Activated naive CD8-positive, alpha-beta T cell treated with anti-CD3 and anti-CD28 coated beads, Interleukin-2, amount 10 ng/mL, durations not matched to agents 7 days and 5 days (primary cell): ENCODE measurements at places on chromosomes 7 and 10. TPM values are rescaled to one million over a fixed set of nuclear protein-coding genes. Genes with fewer than 3 reads are reported as not detected.
A peak's percentile ranks its signal among the peaks of the same experiment; 100 is the strongest.

The COL1A2 gene
- 0.23 TPM for total RNA-seq

DNA sequence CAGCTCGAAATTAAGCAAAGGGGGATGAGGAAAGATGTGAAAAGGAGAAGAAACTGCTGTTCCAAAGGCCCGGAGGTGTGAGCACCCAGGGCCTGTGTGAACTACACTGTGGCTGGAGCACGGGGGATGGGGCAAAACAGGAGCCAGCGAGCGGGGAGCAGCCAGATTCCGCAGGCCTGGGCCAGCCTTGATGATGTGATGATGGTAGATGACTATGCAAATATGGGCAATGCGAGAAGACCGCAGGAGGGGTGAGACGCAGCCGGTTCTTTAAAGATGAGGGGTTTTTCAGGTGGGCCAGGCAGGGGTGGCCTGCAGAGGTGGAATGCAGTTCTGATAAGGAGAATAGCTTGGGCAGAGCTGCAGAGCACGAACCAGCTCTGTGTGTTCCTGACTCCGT lies 61.5 kb downstream of the LANCL2 start:
- H3K4me1 ChIP-seq = no peaks in the 10 kb centered on the region
- peaks cover 5% of the 10 kb centered on the region for H3K36me3 ChIP-seq
- H3K27ac ChIP-seq = no peak overlapping the region
- H3K27me3 ChIP-seq = no peaks in the 10 kb centered on the region
- H3K4me3 ChIP-seq = no peak overlapping the region

The RPEL1 gene
- total RNA-seq = not detected

The RAPGEF5 gene
- total RNA-seq = 0.72 TPM

The METTL27 gene
- total RNA-seq = 0.69 TPM

DNA sequence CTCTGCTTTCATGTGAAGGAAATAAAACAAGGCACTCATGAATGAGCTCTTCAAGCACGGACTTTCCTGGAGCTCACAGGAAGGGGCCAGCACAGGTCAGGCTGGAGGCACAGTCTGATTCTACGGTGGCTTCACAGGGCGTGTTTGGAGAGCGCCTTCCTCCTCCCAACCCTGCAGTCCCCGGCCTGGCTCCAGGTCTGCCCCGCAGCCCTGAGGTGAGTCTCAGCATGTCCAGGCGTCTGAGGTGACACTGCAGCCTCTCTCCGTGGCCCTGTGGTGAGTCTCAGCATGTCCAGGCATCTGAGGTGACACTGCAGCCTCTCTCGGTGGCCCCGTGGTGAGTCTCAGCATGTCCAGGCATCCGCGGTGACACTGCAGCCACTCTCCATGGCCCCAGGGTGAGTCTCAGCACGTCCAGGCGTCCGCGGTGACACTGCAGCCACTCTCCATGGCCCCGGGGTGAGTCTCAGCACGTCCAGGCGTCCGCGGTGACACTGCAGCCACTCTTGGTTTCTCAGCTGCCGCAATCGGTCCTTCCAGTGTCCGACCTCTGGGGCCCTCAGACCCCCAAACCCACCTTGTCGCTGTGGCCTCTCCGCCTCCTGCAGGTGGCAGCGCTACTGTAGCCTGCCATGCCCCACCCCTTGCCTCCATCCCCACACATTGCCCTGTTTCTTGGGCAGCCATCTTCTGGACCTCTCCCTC lies 381.7 kb downstream of the DNAJB6 start:
- H3K36me3 ChIP-seq = no peaks in the 10 kb centered on the region
- H3K4me1 ChIP-seq = no peaks in the 10 kb centered on the region
- DNase-seq = no peak
- H3K27ac ChIP-seq = no peak overlapping the region
- no peak overlapping the region for H3K4me3 ChIP-seq

The SLC26A4 gene
- total RNA-seq = 0.97 TPM

GRCh38 chr7:133023370-133024071 lies 58.4 kb downstream of the CHCHD3 start:
- no peaks in the 10 kb centered on the region for H3K27me3 ChIP-seq
- H3K27ac ChIP-seq = no peak overlapping the region
- no peak for DNase-seq
- H3K4me3 ChIP-seq = no peak overlapping the region
- H3K4me1 ChIP-seq = no peaks in the 10 kb centered on the region

The ATRNL1 gene
- not detected for total RNA-seq

The SLC13A1 gene
- not detected for total RNA-seq

The CTBP2 gene
- total RNA-seq = 1.6 TPM

The SPDYE17 gene
- total RNA-seq = not detected

GRCh38 chr7:47085491-47086275 lies 496.2 kb downstream of the TNS3 start:
- H3K27ac ChIP-seq = no peak overlapping the region
- no peaks in the 10 kb centered on the region for H3K27me3 ChIP-seq
- DNase-seq = no peak
- H3K4me1 ChIP-seq = no peaks in the 10 kb centered on the region
- H3K4me3 ChIP-seq = no peak overlapping the region

- no peak overlapping the region for H3K27ac ChIP-seq
- no peak for DNase-seq
- H3K4me1 ChIP-seq = no peaks in the 10 kb centered on the region
- H3K27me3 ChIP-seq = peaks cover 31% of the 10 kb centered on the region
- H3K36me3 ChIP-seq = no peaks in the 10 kb centered on the region
- no peak overlapping the region for H3K4me3 ChIP-seq
Observed at GRCh38 chr10:48531486-48531885, 73.4 kb downstream of the ARHGAP22 start.

- DNase-seq = no peak
- H3K27ac ChIP-seq = peak overlapping the region; percentile 93
Observed at GRCh38 chr7:100434297-100435144, 1.8 kb downstream of the PPP1R35 start.

DNA sequence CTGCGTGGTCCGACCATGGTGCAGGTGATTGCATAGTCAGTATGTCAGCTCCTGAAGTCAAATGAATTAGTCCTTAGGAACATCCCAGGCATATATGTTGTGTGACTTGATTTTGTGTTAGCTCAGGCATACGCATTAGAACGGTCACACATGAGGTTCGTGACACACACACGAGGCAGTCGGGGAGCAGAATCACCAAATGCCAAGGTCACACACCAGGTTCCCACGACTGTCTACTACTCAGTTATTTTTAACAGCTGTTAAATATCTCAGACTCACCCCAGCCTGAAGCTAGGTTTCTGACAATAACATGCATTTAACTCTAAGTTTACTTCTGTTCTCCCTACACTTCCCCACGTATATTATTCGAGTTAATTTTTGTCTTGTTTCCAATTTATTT lies 54.8 kb downstream of the DYNC2I1 start:
- no peak overlapping the region for H3K4me3 ChIP-seq
- no peak for DNase-seq
- H3K27ac ChIP-seq = no peak overlapping the region
- peaks cover 24% of the 10 kb centered on the region for H3K36me3 ChIP-seq
- H3K4me1 ChIP-seq = peaks cover 1% of the 10 kb centered on the region
- no peaks in the 10 kb centered on the region for H3K27me3 ChIP-seq

DNA sequence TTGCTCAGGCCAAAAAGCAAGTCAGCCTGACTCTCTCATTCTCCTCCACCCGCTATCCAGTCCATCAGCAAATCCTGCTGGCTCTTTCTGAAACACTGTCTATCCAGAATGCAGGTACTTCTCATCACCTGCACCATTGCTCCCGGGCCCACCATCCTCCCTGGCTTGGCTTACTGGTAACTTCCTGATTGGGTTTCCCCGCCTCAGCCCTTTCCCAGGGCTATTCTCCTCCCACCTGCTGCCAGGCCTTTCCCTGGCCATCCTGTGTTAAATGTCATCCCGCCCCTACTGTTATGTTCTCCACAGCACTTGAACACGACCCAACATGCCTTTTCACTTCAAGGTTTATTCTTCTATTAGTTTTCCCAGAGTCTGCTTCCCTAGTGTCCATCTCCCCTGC lies 124.0 kb downstream of the CNNM2 start:
- no peak overlapping the region for H3K27ac ChIP-seq
- no peak overlapping the region for H3K4me3 ChIP-seq
- no peaks in the 10 kb centered on the region for H3K36me3 ChIP-seq

The TMEM270 gene
- total RNA-seq = not detected

The SRRT gene
- 251 TPM for total RNA-seq

GRCh38 chr10:133394064-133394663 lies at the start of gene MTG1:
Gene MTG1 (plus strand): TSS chr10:133394157. CDS start chr10:133394221, 64 bp downstream.
- H3K27ac ChIP-seq = peak within 1 kb of the TSS; percentile 92
- H3K27me3 ChIP-seq = no peaks in the 10 kb centered on the region
- peak within 1 kb of the TSS; percentile 93 for H3K4me3 ChIP-seq
- DNase-seq = peak; percentile 99

DNA sequence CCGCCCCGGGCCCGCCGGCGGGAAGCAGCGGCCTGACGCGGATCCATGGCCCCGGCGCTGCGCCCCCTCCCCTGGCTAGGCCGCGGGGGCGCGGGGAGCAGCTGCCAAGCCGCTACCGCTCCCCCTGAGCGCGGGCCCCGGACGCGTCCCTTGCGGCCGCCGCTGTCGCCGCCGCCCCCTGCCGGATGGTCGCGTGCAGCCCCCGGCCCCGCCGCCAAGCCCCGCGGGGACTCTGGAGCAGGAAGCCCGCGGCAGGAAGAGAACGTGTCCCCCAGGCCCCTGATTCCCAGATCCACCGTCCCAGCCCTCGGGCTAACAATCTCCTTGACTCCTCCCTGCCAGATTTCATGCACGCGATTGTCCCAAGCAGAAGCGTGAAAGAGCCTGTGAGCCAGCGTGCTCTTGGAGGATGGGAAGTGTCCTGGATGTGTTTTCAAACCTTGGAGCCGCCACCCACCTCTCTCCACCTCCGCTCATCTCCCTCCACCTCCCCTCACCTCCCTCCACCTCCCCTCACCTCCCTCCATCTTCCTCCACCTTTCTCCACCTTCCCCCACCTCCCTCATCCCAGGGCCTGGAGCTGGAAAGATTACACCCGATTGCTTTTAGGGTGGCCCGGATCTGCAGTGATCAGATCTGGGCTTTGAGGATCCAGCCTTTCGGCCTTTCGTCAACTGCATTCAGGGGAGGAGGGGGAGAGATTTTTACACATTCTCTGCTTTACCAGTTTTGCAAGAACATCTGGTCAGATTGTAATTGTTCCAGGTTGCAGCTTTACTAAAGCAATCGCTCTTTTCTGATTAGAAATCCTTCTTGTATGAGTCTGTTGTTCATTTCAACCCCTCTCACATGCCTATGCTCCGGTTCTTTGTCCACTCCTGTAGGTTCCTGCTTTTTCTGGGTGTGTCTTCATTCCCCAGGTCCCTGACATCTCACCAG lies 570 bp upstream of the PRTFDC1 start:
- DNase-seq = peak; percentile 76
- no peaks in the 10 kb centered on the region for H3K27me3 ChIP-seq
- peak overlapping the region; percentile 87 for H3K4me3 ChIP-seq
- H3K27ac ChIP-seq = peak overlapping the region; percentile 88

- H3K36me3 ChIP-seq = peaks cover 23% of the 10 kb centered on the region
- H3K4me3 ChIP-seq = peak overlapping the region; percentile 39
- no peaks in the 10 kb centered on the region for H3K27me3 ChIP-seq
- peak overlapping the region; percentile 65 for H3K27ac ChIP-seq
Observed at GRCh38 chr7:139681463-139681755, 96.4 kb downstream of the HIPK2 start.

DNA sequence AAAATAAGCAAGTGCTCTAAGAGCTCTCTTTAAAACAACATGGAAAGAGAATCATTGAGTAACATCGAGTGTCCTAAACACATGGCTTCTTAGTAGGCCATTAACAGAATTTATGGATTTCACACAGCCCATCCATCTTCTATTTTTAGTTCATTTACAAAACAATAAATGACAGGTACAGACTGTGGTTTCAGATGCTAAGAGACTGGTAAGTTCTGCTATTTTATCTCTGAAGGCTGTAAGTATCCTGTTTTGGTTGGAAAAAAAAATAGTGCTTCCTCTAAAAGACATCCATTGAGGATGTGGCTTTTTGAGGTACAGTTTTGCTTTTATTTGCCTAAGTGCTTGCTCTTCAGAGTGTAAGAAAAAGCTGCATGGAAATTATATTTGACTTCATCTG lies 27.4 kb upstream of the GNAI1 start:
- peak overlapping the region; percentile 58 for H3K4me3 ChIP-seq
- peaks cover 22% of the 10 kb centered on the region for H3K4me1 ChIP-seq
- H3K36me3 ChIP-seq = no peaks in the 10 kb centered on the region

GRCh38 chr10:26858707-26859034 lies 2.1 kb downstream of the ABI1 start:
- H3K27ac ChIP-seq = peak overlapping the region; percentile 74
- DNase-seq = no peak
- peaks cover 4% of the 10 kb centered on the region for H3K27me3 ChIP-seq

DNA sequence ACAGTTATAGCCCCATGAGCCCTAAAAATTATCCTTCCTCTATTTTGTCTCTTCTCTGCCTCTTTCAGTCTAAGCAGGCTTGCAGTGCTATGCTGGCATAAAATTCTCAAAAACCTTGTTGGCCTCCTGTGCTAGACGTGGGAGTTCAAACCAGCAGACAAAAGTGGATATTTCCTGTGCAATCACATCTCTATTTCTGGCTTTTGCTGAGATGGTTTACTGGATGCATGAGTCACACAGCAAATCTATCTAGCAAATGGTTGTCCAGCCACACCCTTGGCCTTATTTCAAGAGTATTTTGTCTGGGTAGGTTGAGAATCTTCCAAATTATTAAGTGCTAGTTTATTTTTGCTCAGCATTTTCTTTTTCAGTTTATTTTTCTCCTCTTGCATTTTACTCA lies 370.8 kb downstream of the CDC14C start:
- H3K27ac ChIP-seq = no peak overlapping the region
- H3K4me1 ChIP-seq = no peaks in the 10 kb centered on the region
- H3K27me3 ChIP-seq = no peaks in the 10 kb centered on the region
- no peaks in the 10 kb centered on the region for H3K36me3 ChIP-seq

The SNX10 gene
- 31.0 TPM for total RNA-seq

GRCh38 chr7:129163875-129164544 lies 19.5 kb downstream of the TSPAN33 start:
- H3K4me1 ChIP-seq = peaks cover 3% of the 10 kb centered on the region
- no peak overlapping the region for H3K27ac ChIP-seq
- no peak overlapping the region for H3K4me3 ChIP-seq
- peaks cover 2% of the 10 kb centered on the region for H3K36me3 ChIP-seq
- H3K27me3 ChIP-seq = no peaks in the 10 kb centered on the region
- DNase-seq = no peak

GRCh38 chr7:143415742-143416397 lies 7.2 kb upstream of the EPHA1 start:
- peaks cover 4% of the 10 kb centered on the region for H3K36me3 ChIP-seq
- no peak overlapping the region for H3K4me3 ChIP-seq
- DNase-seq = no peak
- H3K27me3 ChIP-seq = no peaks in the 10 kb centered on the region

The DDC gene
- total RNA-seq = not detected

The GFRA1 gene
- not detected for total RNA-seq

The FFAR4 gene
- total RNA-seq = not detected

GRCh38 chr7:3153118-3153517 lies 109.5 kb upstream of the CARD11 start:
- H3K27ac ChIP-seq = no peak overlapping the region
- no peaks in the 10 kb centered on the region for H3K36me3 ChIP-seq
- H3K4me3 ChIP-seq = no peak overlapping the region
- no peak for DNase-seq

- H3K4me1 ChIP-seq = peaks cover 5% of the 10 kb centered on the region
- H3K27me3 ChIP-seq = peaks cover 10% of the 10 kb centered on the region
- H3K27ac ChIP-seq = no peak overlapping the region
- H3K4me3 ChIP-seq = no peak overlapping the region
- H3K36me3 ChIP-seq = no peaks in the 10 kb centered on the region
Observed at GRCh38 chr7:135277161-135277560, 43.5 kb downstream of the STRA8 start.

GRCh38 chr7:82049891-82050533 lies 280.2 kb upstream of the HGF start:
- no peaks in the 10 kb centered on the region for H3K36me3 ChIP-seq
- no peaks in the 10 kb centered on the region for H3K4me1 ChIP-seq
- H3K27ac ChIP-seq = no peak overlapping the region
